ENCODE measurements at places on chromosomes 2 and 18. TPM values are rescaled to one million over a fixed set of nuclear protein-coding genes. Genes with fewer than 3 reads are reported as not detected.

DNA sequence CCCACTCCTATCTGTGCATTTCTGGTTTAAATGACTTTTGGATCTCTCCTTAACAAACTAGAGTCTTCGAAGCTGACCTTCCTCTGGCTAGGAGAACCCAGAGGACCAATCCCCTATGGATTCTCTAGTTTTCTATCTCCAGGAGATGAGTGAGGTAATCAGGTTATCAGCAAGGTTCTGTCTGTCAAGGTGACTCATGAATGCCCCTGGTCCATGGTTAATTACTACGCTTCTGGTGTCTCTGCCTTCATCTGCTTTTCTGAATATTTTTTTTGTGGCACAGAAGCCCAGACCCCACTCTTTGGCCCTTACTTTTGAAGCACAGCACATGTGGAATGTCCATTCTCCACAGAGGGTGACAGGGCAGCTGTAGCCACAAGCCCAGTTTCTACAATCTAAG is 897.9 kb upstream of the KLHL29 start:
- DNase-seq, result no peak

DNA sequence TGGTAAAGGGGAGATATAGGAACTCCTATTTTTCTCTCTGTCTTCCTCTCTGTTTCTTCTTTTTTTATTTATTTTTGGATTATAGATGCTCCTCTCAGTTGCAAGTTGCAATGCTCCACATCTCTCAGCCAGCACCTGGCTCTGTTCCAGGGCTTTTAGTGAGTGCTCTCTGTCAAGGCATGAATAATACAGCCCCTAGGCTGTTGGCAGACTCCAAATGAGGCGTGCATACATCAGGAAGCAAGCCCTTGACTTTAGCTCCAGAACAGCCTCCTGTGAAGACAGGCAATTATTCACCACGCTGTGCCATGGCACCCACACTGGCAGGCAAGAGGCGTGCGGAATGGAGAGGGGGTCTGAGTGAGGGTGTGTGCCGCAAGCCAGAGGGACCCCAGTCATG is 228.1 kb upstream of the PXDN start:
- DNase-seq, result no peak

- no peak for DNase-seq
These were observed 62.9 kb upstream of the CDKL4 start for GRCh38 chr2:39306626-39307025.

GRCh38 chr2:224753743-224754540 is 37.8 kb upstream of the CCDC195 start:
- no peak for DNase-seq

- DNase-seq, result no peak
These were observed 29.1 kb downstream of the CIB4 start for GRCh38 chr2:26612034-26612433.

The IAH1 gene
- total RNA-seq, result 45.2 TPM

The TMEM247 gene
- total RNA-seq, result not detected

The DSC3 gene
- not detected for total RNA-seq

GRCh38 chr2:226860087-226860486 is 24.2 kb downstream of the RHBDD1 start:
- DNase-seq, result no peak

The COA5 gene
- 20.7 TPM for total RNA-seq

The TEX44 gene
- total RNA-seq, result not detected

The NAB1 gene
- total RNA-seq, result 22.0 TPM

GRCh38 chr2:49306925-49307324 is 152.6 kb upstream of the FSHR start:
- no peak for DNase-seq

- DNase-seq, result no peak
These were observed 917.0 kb upstream of the PIK3C3 start for GRCh38 chr18:41038071-41038470.

- DNase-seq, result no peak
These were observed 375.0 kb downstream of the LRRTM4 start for GRCh38 chr2:77147153-77147552.

DNA sequence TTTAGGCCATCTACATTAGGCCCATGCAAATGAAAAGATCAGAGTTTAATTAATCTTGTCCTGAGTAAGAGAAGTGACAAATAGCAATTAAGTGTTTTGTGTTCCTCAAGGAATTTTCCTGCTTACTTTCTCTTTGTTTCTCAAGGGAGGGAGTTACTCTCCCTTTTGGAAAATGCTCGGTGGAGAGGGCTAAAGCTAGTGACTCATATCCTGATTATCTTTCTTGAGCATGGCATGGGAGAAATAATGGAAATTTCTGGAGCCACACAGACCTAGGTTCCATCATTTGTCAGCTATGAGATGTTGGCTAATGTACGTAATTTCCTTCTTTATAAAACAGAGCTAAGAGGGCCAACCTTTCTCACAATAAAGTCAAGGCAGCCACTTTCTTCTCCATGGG is 177.1 kb downstream of the ETAA1 start:
- no peak for DNase-seq

DNA sequence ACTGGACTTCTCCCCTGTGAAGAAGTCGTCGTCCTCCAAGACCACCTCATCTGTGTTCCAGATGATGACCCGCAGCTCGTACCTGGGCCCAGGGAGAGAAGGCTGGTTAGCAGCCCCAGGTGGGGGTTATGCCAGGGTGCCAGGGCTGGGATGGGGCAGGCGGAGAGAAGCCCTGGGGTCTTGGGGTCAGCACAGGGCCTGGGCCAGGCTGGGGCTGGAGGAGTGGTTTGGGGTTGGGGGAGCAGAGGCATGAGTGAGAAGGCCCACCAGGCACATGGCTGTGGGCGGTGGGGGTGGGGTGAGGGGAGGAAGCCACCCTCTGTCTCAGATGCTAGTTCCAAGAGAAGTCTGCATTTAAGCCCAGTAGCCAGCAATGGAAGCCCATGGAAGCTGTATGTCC is 15.8 kb downstream of the OTOF start:
- no peak for DNase-seq

GRCh38 chr18:5318061-5318700 is 22.7 kb upstream of the ZBTB14 start:
- DNase-seq, result no peak

The DOCK10 gene
- 185 TPM for total RNA-seq

GRCh38 chr18:70377317-70377799 is 88.5 kb downstream of the SOCS6 start:
- no peak for DNase-seq

The IL18RAP gene
- 8.8 TPM for total RNA-seq

The C1GALT1C1L gene
- not detected for total RNA-seq

GRCh38 chr18:8049147-8049546 is 482.0 kb downstream of the PTPRM start:
- DNase-seq, result no peak

DNA sequence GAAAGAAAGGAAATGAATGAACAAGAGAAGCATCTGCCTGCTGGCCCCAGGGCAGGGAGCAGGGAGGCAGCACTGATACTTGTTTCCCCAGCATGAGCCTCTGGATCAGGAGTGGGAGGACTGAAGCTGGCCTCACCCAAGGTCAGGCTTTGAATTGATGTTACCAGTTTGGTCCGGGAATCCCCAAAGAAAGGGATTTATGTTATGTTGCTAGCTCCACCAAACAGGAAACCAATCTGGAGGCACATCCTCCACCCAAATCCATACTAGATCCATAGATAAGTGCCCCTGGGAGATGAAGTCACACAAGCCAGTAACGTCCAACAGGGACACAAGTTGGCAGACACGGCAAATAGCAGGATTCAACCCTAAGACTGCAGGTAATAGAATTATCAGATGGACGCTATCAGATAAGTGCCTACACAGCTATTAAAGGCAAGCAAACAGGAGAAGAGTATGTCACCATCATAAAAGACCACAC is 85.9 kb downstream of the MTCL1 start:
- no peak for DNase-seq

- no peak for DNase-seq
These were observed 51.4 kb upstream of the YPEL5 start for GRCh38 chr2:30095402-30095801.

DNA sequence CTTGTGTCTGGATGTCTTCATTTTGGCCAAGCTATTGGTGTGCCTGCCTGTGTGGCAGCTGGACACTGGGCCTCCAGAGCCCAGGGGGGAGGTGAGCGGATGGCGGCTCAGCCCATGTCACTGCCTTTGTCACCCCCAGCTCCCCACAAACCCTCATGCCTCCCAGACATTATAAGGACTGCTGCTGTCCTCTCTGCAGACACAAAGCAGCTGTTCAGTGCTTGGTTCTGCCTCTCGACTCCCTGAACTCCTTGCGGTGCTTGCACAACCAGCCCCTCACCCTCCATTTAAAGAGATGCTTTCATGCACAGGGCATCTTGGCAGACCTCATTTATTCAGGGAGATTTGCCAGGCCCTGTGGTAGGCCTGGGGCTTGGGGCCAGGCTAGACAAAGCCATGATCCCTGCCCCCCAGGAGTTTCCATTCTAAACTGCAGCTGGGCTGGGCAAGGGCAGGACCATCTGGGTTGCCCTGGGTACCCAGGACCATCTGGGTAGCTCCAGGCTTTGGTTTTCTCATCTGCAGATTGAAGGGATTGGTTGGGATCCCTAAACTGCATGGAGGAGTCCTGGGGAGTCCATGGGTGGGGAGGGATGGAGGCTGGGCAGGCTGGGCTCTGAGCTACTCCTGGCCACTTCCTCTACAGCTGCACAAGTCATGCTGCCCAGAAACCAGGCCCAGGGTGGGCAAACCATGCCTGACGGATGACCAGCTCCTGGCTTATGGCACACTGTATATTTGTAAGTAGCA is 168.5 kb downstream of the CELF4 start:
- DNase-seq, result no peak

The RNF144A gene
- total RNA-seq, result 15.1 TPM

The ATP6V1C2 gene
- total RNA-seq, result not detected

The ZBTB7C gene
- not detected for total RNA-seq

The SFT2D3 gene
- 6.0 TPM for total RNA-seq

The INHA gene
- not detected for total RNA-seq

The MEP1B gene
- total RNA-seq, result 0.29 TPM

- no peak for DNase-seq
These were observed 191.9 kb upstream of the CRIM1 start for GRCh38 chr2:36163520-36164254.

The SULT1C4 gene
- total RNA-seq, result not detected

DNA sequence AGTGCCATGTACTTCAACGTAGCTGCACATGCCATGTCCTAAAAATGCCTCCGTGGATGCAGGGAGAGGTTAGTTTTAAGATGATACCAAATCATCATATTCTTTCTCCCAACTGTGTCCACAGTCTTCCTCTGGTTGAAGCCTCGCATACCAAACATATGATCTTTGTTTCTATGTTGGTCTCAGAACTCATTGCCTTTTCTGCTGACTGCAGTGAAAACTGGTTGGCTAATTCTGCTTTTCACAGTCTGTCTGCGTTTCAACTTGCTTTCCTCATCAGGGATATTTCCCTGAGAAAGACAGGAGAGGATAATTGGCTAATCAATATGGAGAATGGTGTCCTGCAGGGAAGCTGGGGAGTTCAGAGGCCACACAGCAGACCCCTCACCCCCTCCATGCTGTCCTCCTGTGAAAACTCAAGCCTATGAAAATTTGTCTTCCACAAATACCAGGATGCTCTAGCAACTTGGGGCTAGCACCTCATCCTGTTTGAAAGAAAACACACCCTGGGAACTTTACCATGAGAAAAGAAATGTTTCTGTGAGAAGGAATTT is 192.2 kb upstream of the PXDN start:
- no peak for DNase-seq

DNA sequence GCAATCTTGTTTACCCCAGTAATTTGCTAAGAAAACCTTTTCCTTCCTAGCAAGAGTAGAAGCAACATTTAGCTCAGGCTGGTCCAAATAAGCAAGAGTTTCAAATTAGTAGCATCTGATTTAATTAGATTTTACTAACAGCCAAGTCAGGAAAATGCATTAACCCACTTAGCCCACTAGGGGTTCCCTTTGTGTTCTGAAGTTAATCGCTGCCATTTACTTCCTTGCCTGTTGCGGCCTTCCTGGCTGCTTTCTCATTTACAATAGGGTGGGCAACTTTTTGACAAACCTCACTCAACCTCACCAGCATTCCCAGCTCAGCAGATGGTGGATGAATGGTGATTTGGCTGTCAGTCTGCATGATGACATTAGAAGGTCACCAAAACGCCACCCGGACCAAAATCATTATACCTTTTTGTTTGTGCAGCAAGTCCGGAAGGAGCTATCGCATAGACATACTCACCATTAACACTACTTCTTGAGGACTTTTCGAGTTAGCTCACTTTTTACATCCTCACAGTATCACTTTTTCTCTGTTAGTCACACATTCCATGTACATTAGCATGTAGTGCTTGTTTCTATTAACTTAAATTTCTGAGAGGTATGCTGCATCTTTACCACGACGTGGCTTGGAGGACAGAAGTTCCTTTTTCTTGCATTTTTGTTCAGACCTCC is 101.5 kb upstream of the SETBP1 start:
- DNase-seq, result no peak

The ZNF396 gene
- total RNA-seq, result 0.30 TPM

- DNase-seq, result no peak
These were observed 149.3 kb downstream of the CABLES1 start for GRCh38 chr18:23284629-23285028.

GRCh38 chr2:62740221-62740620 is 34.7 kb downstream of the EHBP1 start:
- no peak for DNase-seq

DNA sequence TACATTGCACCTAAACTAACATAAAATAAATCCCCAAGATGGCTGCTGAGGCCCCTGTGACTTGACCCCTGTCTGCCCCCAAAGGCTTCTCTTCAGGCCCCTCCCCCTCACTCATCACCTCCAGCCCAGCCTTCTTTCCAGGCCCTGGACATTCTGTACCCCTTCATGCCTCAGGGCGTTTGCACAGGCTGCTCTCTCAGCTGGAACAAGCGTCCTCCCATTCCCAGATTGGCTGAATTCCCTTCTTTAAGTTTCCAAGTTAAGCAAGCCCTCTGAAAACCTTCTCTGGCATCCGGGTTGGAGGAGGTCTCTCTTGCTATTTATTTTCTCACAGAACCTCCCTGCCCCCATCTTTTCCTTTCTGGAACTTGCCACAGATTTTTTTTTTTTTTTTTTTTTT is 165.2 kb upstream of the BCL2L11 start:
- no peak for DNase-seq

The TWIST2 gene
- total RNA-seq, result not detected

The ANKRD62 gene
- not detected for total RNA-seq

DNA sequence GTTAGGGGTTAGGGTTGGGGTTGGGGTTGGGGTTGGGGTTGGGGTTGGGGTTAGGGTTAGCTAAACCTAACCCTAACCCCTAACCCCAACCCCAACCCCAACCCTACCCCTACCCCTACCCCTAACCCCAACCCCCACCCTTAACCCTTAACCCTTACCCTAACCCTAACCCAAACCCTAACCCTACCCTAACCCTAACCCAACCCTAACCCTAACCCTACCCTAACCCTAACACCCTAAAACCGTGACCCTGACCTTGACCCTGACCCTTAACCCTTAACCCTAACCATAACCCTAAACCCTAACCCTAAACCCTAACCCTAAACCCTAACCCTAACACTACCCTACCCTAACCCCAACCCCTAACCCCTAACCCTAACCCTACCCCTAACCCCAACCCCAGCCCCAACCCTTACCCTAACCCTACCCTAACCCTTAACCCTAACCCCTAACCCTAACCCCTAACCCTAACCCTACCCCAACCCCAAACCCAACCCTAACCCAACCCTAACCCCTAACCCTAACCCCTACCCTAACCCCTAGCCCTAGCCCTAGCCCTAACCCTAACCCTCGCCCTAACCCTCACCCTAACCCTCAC is 24.1 kb upstream of the RABL2A start:
- DNase-seq, result no peak

- no peak for DNase-seq
These were observed 20.5 kb downstream of the ODC1 start for GRCh38 chr2:10427618-10427949.

All from T-helper 17 cell (primary cell).